ENCODE measurements at places on chromosomes 3 and 15.

DNA sequence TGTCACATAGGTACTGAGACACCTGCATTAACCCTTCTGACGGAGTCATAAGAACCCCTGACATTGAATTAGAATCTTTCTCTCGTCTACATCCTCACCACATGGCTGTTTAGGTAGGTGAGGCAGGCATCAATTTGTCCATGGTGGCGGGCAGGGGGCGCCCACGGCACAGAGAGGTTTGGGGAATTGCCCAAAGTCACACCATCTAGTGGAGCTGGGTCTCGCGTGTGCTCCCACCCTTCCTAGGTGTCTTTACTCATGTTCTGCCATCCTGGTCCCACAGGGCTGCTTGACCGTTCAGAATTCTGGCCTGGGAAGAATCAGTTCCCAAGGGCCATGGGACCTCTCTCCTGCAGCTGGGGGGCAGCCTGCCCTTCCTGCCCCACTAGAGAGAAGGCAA is 14.7 kb upstream of the DLL4 start:
- DNase-seq: no peak

- DNase-seq: no peak
These were observed 19.3 kb upstream of the TMEM42 start for GRCh38 chr3:44842376-44842775.

GRCh38 chr3:149234671-149235245 is 13.1 kb upstream of the CP start:
- DNase-seq: no peak

DNA sequence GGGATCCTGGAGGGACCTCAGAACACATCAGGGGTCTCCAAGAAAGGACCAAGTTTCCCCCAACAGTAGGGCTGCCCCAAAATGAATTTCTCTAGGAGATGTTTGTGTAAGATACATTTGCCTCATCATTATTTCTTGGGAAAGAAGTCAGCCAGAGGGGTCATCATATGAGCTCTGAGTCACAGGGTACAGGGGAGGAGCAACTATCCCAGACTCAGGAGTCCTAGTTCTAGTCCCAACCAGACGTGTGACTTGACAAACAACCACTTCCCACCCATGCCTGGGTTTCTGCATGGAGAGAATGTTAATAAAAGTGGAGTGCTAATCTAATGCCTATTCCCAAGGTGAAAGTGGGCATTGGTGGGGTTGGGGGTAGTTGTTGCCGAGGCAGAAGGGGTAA is 144.1 kb downstream of the ALDH1A2 start:
- DNase-seq: no peak

Data from stimulated activated CD8-positive, alpha-beta memory T cell treated with anti-CD3 and anti-CD28 coated beads, Interleukin-7, amount 100 ng/mL, for 4 hours (primary cell).